Tibial artery (tissue), 4 donors: ENCODE measurements at places on chromosomes 4 and X.

DNA sequence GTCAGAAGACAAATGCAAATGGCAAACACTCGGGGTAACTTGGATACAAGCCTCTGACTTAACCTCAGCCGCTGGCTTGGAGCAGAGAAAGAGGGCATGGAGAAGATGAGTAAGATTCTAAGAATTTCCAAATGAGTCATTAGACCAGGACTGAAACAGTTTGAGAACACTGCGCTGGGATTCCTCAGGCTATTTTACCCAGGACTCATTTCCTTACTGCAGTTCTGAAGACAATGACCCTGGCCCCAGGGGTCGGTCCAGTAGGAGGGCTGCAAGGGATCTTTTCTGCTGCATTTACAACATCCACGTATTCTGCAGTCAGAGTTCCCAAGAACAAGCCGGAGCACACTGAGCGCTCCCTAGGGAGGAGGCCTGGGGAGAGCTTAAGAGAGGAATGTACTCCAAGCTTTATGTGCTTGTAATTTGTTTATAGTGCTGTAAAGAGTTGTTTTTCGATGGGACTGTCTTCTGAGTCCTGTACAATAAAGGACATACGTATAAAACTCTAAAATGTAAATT lies 27.3 kb upstream of the SORBS2 start:
- DNase-seq = peak; percentile 61

- DNase-seq = no peak
These were observed 41.9 kb upstream of the NEUROG2 start for GRCh38 chr4:112557676-112558411.

- no peak for DNase-seq
These were observed 1.1 kb upstream of the CUL4B start for GRCh38 chrX:120561634-120562568.

DNA sequence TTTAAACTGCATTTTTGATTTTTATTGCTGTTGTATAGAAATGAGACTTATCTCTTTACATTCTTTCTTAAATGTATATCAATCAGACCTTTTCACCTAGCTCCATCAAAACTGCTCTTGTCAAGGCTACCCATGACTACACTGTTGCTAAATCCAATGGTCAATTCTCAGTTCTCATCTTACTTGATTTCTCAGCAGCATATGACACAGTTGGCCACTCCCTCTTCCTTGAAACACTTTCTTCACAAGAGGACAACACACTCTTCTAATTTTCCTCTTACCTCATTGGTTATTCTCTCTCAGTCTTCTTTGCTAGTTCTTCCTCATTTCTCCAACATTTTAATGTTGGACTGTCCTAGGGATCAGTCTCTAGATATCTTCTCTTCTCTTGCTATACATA lies 94.1 kb upstream of the CITED1 start:
- no peak for DNase-seq

GRCh38 chr4:82704156-82704555 lies 94.4 kb downstream of the SCD5 start:
- DNase-seq = no peak

DNA sequence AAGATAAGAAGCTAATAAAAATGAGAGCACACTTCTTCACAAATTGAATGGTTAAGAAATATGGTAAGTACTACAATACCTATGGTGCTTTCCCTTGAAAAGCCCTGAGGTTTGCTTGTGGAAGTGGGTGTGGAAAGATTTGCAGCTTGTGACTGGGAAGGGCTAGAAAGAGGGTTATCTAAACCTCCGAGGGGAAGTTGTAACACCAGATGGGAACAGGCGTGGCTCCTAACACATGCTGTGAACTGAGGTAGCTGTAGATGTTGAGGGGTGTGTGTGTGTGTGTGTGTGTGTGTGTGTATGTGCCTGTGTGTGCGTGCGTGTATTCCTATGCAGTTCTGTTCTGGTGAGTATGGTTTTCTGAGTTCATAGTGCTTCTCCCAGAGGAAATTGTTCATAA lies 21.5 kb downstream of the FRMPD4 start:
- no peak for DNase-seq

DNA sequence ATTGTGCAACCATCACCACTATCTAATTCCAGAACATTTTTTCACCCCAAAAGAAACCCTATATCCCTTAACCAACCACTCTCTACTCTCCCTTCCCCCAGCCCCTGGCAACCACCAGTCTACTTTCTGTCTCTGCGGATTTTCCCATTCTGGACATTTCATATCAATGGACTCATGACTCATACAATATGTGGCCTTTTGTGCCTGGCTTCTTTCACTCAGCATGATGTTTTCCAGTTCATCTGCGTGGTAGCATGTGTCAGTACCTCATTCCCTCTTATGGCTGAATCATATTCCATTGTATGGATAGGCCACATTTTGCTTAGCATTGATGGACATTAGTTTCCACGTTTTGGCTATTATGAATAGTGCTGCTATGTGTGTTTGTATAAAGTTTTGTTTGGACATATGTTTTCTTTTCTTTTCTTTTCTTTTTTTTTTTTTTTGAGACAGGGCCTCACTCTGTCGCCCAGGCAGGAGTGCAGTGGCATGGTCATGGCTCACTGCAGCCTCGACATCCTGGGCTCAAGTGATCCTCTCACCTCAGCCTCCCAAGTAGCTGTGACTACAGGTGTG lies 335.4 kb downstream of the BCOR start:
- DNase-seq = no peak

DNA sequence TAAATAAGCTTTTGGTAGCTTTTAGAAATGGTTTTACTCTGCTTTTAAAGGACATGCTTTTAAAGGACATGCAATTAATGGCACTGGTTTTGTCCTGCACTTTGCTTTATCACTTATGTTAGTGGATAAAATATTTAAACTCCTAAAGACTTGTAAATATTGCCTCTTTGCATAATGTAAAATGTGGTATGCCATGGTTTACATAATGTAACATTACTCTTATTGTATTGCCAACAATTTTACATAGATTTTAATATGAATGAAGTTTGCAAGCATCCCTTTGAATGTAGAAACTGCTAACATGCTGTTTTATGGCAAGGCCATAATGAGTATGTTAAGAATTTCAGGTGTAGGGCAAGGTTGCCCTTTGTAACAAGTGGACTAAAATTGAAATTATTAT lies 118.4 kb downstream of the CHIC1 start:
- no peak for DNase-seq

DNA sequence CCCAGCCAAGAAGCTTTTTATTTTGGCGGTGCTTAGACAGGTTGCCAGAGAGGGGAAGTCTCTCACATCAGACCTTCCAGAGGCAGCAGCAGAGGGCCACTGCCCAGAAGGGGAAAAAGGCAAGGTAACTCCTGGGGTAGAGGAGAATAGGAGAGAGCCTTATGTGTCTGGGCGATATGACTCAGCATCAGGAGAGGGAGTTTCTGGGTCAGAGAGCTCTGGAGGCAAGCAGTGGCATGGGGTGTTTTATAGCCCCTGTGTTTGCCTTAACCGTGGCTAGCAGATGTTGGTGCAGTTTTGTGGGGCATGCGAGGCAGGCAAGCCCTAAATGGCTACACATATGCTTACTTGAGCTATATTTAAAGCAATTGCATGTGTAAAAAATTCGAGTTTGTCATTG lies 8.3 kb upstream of the ZXDB start:
- no peak for DNase-seq

DNA sequence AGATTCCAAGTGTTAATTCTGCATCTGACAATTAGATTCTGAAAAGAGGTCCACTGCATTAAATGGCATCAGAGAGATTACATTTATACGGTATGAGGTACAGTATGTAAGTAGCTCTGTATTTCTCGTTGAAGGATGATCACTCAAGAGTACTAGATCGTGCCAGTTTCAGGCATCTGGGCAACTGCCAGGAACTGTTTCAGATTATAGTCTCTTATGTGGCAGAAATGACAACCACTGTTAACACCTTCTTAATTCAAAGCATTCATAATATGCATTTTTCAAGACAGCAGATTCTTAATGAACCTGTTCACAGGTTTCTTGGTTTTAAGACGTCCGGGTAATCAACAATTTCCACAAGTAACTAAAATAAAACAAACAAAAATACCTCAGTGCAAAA lies 1.6 kb downstream of the ANKRD50 start:
- no peak for DNase-seq

DNA sequence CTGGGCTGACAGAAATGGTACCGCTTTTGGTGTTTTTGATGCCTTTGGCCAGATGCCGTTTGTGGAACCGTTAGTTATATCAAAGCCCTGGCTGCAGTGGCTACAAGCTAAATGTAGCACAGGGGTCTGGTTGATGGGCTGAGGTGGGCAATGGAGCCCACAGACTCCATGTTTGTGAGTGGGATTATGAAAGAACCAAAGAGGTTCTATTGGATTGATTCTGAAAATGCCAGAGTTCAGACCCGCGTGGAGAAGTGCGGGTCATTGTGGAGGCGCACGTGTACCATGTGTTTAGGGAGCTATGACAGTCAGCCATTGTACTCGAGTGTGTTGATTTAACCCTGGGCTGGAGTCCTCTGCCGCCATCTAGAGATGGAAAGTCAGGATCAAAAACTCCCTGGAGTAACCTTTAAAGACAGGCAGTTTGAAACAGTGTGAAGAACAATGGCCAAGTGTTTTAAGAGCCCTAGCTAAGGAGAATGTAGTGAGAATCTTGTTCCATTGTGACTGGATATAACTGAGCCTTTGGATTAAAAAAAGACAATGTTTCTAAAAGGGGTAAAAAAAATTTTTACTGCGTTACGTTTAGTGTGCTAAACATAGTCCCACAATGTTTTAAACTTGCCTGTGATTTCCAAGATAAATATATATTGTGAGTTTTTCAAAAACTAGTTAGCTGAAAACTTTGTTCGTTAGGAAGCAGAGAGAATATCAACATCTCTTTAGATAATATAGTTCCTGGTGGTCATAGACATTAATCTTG lies 12.7 kb downstream of the ART3 start:
- no peak for DNase-seq

DNA sequence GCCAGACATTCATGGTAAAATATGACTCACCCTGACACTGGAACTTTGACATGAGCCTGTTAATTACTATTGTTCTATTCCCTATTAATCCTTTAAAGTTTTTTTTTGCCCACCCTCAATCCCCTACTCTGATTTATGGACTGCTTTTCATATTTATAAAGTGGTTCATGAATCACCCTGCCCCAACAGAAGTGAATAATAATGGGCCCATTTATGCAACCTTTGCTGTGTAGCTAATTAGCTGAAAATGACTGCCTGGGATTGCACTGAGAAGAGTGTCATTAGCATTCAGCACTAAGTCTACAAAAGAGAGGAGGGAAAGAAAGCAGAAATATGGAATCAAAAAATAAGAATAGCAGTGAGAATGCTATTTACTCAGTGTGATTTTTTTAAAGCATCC lies 154.3 kb downstream of the COMMD8 start:
- DNase-seq = no peak

GRCh38 chrX:20372533-20372932 lies 105.8 kb upstream of the RPS6KA3 start:
- no peak for DNase-seq

DNA sequence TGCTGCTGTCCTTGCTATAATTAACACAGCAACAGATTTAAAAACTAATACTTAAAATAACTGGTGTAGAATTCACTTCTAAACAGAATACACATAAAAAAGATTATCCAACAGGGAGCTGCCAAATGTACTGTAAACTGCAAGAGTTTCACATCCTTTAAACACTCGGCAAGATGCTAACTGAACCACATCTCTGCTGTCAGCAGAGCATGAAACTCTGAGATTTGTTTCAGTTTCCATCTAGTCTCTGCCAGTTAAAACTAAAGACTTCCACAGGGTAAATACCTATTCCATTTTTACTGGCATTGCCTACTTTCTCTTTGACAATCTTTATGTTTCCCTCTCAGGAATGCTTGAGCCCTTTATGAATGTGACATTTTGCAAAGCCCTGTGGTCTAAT lies 127.7 kb downstream of the SLC7A11 start:
- DNase-seq = no peak

GRCh38 chr4:176830971-176831370 lies 38.2 kb upstream of the VEGFC start:
- DNase-seq = no peak

- DNase-seq = no peak
These were observed 152.3 kb upstream of the ANXA10 start for GRCh38 chr4:167939863-167940616.

DNA sequence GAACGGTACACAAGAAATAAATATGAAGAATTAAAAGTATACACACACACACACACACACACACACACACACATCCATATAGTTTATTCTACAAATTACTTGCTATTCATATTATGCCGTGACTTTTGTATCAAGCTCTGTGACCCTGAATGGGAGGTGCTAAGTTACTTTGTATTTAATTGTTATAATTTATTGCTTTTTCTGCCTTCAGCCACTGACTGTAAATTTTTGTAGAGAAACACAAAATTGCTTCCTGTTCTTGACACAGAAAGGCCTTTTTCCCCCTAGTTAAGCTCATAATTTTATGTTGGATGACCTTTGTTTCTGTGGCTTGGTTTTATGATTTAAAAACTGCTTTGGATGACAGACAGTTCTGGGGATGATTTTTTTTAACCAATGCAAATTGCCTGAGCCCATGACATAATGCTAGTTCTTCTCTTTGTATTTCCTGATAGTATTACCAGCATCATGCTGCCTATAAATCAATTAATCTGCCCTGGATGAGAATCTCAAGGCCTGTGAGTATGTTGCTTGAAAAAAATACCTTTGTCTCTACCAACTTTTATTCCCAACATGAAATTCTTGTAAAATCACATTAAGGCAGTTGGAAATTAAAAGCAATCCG lies 140.0 kb downstream of the FMR1NB start:
- DNase-seq = no peak

DNA sequence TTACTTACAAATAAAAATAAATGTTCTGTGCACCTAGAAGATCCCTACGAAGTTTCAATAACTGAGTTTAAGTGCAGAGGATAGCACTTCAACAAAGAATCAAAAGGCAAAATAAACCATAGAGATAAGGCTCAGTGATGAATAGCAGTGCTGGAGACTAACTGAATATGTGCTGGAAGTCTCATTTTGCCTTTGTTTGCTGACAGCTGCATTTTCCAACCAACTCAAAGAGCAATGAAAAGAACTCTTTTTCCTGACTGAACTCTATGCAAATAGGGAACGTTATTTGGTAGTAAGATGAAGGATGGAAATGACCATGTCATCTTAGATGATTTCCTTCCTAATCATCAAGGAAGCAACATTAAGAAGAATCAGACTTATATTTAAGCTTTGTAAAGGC lies 32.7 kb upstream of the ADH7 start:
- DNase-seq = no peak

GRCh38 chr4:150683775-150684350 lies 101.9 kb downstream of the MAB21L2 start:
- no peak for DNase-seq

DNA sequence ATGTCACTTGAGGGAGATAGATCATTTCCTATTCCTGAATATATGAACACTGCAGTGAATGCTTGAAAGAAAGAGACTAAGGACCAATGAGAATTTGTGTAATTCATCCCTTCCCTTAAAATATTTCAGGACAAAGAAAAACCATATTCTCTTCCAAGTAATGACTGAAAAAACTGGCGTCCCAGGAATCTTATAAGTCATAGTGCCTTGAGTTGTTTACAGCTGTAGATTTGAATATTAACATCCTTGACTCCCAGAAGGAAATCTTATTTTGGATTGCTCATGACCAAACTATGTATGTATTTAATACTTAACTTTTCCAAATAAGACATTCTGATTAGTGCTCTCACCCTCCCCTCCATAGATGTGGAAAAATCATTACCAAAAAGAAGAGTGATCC lies 55.5 kb downstream of the CLDN22 start:
- no peak for DNase-seq

- DNase-seq = no peak
These were observed 5.3 kb downstream of the FHDC1 start for GRCh38 chr4:152941411-152941810.

GRCh38 chrX:105865709-105866108 lies 43.4 kb downstream of the NRK start:
- DNase-seq = no peak

- peak; percentile 77 for DNase-seq
These were observed 875 bp downstream of the LAP3 start for GRCh38 chr4:17577665-17578481.
